ENCODE measurements at places on chromosomes 12 and 14.

DNA sequence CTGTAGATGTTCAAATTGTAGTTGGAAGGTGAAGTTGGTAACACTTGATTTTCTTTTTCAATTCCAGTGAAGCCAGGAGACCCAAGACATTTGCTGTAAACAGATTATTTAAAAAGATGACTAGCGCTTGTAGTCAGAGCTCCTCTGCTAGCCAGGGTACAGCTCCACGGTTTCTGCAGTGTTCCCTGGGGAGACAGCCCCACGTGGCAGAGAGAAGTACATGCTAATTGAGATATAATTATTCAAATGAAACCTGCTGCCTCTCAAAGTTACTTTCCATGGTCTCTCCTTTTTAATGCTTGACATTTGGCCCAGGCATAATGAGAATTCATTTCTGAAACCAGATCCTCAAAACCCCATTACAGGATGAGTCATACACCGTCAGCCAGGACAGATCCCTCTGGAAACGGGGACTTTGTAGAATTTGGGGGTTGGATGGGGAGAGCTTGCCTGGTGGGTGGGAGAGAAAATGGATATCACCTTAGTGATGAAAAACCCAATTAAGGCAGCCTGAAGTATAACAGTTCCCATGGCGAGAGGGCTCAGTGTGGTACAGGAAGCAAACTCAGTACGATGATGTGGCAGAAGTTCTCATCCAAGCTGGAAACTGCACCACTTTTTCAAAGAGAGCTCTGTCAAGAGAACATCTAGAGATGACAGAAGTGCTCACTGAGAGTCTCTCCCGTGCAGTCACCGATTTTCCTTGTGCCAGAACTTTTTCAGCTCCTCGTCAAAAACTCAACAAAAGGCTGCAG lies 637.7 kb upstream of the TMEM132C start:
- DNase-seq = no peak

GRCh38 chr14:69675245-69675583 lies 63.8 kb downstream of the SUSD6 start:
- no peak for DNase-seq

- no peak for DNase-seq
Measured at GRCh38 chr12:123512838-123513665, 20.5 kb downstream of the RILPL1 start.

GRCh38 chr12:122137229-122137628 lies 36.8 kb downstream of the IL31 start:
- DNase-seq = no peak

DNA sequence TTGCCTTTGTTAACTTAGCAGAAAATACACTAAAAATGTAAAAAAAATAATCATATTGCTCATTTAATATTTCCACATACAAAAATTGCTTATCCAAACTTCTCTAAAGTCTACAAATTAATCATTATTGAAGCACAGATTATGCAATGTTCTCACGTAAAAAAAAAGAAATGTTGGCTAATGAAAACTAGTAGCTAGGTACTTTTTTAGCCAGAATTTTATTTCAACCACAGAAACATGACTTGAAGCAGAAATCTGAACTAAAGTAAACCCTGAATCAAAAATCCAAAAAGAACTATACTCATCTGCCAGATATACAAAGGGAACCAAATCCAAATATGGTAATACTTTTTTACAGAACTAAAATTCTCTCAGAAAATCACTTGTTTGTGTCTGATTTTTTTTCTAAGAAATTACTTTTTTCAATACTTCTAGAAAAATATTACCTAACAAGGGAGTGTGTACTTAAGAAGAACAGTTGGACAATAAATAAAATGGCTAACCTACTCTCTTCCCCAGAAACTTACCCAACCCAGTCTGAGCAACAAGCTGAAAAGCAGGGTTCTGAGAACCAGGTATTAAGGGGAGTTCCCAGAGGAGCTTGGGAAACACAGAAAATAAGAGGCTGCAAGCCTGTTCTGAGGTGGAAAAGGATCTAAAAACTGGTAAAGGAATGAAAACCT lies 78.4 kb upstream of the RAP1B start:
- DNase-seq = no peak

- DNase-seq = no peak
Measured at GRCh38 chr12:3684449-3685051, 68.4 kb downstream of the CRACR2A start.

DNA sequence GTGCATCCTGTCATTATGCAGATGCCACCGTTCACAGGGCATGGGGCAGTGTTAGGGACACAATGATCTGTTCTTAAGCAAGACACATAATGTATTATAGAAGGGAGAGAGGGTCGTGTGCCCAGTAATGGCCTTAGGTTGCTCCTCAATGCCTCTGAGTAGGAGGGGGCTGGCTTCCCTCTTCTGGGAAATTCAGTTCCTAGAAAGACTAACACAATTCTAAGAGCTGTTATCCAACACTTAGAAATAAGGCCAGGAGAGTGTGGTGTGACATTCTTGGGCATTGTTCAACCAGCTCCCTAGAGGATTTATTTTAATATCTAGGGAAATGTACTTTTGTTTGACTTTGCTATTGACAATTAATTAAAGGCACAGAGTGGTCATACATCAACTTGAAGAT lies 118.5 kb downstream of the ADCK1 start:
- no peak for DNase-seq

DNA sequence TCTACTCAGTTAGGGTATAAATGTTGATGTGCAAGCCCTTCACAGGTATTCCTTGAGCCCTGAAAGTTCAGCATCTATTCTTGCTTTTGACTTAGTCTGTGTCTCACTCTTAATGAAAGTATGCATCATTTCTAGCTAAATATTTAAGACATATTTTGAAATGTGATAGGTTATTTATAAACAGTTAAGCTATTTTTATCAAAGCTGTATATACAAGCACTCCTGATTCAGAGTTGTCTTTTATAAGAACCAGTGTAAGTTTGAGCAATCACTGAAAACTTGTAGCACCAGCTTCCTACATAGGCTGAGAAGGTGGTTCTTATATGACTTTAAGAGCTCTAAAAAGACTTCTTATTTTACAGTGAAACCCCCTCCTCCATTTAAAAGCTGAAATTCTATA lies 98.6 kb downstream of the MYF5 start:
- DNase-seq = no peak

- no peak for DNase-seq
Measured at GRCh38 chr12:108551535-108551934, 9.4 kb downstream of the SART3 start.

DNA sequence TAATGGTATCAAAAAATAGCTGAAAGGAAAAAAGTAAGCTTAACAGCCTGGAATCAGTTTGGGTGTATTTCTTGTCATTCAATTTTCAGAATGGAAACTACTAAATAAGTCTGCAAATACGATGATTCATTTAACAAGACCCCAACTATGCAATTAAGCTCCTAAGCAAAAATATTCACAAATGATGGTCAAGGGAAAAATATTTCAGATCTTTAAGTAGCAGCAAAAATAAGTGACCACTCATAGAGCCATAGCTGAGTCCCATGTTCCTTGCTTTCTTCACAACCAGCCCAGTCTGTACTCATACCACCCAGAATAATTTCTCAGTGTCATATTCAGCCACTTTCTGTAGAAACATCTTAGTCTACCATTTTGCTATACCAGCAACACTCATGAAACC lies 185.4 kb downstream of the PPM1H start:
- DNase-seq = no peak

- no peak for DNase-seq
Measured at GRCh38 chr12:88167384-88167783, 25.3 kb downstream of the TMTC3 start.
